Lung (tissue), 17 donors: ENCODE measurements at places on chromosomes 7 and 10. TPM values are rescaled to one million over a fixed set of nuclear protein-coding genes. Genes with fewer than 3 reads are reported as not detected.

HTR5A gene
- not detected for total RNA-seq

SPDYE16 gene
- not detected for total RNA-seq

PGAM2 gene
- total RNA-seq, result 0.85 TPM

TRIM73 gene
- 4.9 TPM for total RNA-seq

OLAH gene
- 4.6 TPM for total RNA-seq

DKK1 gene
- 9.2 TPM for total RNA-seq

BEND7 gene
- total RNA-seq, result 12.7 TPM

ZNF37A gene
- 29.0 TPM for total RNA-seq

ALOX5 gene
- total RNA-seq, result 21.5 TPM

CRTAC1 gene
- 55.1 TPM for total RNA-seq

DNA sequence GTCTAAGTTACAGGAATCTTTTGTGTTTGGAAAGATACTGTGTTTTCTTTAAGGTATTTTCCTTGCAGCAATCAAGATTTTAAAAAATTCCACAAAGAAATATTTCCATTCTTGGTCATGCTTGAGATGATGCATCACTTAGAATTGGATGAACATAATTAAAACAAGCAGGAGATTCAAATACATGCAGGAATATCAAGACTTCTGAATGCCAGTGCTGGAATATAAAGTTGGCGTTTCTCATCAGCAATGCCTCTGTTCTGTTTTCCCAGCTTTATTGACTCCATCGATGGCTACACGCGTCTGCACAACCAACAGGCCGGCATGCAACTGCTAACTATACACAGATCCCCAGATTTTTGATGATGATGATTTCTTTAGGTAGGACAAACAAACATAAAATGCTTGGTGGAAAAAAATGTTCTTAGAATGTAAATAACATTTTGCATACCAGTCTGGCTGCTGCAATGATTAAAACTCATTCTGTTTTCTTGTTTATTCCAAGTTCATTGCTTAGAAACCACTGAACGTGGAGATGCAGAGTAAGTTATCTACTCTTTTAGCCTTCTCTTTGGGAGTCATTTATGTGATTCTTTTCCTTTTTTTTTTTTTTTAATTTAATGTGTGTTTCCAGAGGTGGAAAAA is 91.3 kb upstream of the FAM171A1 start:
- DNase-seq, result peak; percentile 49

GRCh38 chr10:7400068-7400715 is 10.6 kb downstream of the SFMBT2 start:
- no peak for DNase-seq

DNA sequence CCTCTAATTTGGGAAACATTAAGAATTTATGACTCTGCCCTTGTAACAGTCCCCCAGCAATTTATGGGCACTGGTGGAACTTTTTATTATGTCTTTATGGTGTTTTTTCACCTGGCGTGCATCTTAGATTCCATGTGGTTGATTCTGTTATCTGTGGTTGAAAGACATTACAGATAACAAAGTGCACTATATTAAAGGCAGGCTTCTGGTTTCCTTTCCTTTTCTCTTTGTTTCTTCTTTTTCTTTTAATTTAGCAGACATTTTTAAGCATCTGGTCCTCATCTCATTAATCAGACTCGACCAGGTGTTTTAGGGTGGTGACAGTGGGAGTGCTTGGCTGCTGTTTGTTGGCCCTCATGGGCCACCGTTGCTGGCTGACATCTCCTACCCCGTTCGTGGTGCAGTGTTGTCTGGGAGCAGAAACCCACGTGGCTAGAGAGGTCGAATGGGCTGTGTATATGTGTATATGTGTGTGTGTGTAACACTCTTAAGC is 77.4 kb downstream of the LRMDA start:
- DNase-seq, result no peak

GRCh38 chr7:76512941-76513816 is 2.8 kb downstream of the UPK3B start:
- no peak for DNase-seq

GRCh38 chr7:27303026-27303425 is 60.4 kb downstream of the EVX1 start:
- peak; percentile 40 for DNase-seq

DNA sequence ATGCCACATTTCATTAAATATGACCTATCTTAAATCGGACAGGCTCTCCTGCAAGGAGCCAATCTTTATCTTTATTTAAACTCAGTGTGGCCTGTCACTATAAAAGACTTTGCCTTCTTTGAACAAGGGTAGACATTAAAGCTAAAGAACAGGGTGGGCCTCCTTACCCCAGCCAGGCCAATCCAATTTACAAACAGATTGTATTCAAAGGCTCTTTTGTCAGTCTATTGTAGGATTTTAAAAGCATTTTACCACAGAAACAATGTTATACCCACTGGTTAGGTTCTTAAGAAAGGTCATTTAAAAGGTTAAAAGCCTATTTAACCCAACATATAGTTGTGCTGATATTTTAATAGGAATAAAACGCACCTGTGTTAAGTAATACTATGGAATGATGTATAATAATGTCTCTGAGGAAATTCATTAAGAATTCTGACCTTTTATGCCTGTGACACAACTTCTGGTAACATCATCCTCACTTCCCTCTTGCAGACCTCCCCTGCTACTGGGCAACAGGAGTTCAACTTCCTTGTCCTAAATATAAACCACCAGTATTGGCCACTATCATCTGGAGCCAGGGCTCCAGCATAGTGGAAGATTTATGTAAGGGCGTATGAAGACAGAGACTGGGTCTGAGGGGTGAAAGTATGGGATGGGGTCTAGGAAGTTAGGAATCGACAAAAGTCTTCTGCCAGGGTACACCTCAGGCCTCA is 32.5 kb downstream of the MTERF1 start:
- DNase-seq, result no peak

DNA sequence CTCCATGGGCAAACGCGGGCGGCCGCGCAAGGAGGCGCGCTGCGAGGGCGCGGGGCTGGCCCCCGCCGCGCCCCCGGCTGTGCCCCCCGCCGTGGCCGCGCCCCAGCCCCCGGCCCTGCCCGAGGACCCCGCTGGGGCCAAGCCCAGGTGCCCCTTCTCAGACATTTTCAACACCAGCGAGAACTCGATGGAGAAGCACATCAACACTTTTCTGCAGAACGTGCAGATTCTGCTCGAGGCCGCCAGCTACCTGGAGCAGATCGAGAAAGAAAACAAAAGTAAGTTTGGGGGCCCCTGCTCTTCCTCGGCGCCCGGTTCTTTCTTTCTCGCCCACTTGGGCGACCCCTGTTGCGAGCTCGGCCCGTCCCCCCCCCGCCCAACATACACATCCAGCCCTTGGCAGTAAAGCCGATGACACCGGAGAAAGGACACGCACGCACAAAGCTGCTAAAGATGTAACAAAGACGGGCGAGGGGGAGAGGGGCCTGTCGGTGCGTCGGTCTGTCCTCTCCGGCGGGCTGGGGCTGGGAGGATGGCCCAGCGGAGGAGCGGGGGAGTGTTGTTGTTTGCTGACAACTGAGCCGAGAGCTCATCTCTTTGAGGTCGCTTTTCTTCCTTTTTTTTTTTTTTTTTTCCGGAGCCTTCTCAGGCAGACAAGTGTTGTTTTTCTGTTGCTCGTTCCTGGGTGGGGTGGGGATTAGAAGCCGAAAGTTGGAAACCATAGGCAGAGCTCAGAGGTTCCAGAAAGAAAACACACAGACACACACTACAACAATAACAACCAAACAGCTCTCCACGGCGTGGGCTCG is 604 bp downstream of the MXI1 start:
- DNase-seq, result peak; percentile 75

DNA sequence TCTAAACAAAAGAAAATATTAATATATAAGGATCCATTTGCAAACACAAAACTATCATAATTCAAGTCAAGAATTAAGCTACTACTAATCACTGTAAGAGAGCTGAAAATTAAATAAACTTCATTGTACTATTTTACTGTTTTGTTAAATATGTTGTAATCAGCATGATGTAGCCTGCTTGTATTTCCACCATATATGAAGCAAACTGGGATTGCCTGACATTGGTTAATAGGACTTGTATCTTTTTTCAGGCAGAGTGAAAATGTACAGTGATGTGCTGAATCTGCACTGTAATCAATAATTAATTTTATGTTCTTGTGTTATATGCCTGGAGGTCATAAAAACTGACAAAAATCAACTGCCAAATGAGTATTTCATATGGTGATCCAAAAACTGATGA is 25.4 kb downstream of the TRDMT1 start:
- DNase-seq, result no peak

DNA sequence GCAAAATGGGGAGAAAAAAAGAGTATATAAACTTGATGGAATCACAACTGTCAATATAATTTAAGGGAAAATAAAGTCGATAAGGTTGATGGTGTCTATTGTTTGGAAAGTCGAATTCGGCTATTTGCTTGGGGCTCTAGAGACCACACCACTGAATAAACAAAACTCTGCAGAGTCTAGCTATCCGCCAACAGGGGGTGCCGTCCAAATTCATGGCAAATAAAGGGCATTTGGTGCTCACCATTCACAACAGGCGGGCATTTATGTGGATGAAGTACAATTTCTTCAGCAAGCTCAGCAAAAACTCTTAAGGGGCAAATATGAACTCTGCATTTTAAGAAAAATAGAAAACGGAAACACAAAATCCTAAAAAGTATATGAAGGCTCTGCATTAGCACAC is 23.3 kb downstream of the CD36 start:
- no peak for DNase-seq

DNA sequence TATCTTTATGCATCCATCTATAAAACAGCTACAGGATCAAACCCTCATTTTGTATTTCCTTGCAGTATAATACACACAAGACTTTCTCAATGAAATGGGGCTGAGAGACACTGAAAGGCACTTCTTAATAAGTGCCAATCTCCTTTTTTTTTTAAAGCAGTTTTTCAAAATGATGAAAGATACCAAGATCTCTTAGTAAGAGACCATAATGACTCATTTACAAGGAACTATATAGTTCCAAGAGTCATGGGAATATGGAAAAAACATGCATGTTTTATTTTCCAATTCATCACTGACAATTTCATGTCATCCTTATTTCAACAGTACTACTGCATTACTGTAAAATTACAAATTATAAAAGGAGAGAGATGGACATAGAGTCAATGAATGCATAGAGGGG is 973.7 kb downstream of the GATA3 start:
- no peak for DNase-seq

GRCh38 chr10:65945061-65945460 is 980.8 kb upstream of the LRRTM3 start:
- no peak for DNase-seq

GRCh38 chr10:73964743-73965142 is 33.2 kb upstream of the VCL start:
- no peak for DNase-seq

GRCh38 chr7:101688183-101688831 is 59.2 kb upstream of the MYL10 start:
- DNase-seq, result peak; percentile 74

- peak; percentile 37 for DNase-seq
Measured at GRCh38 chr10:129219364-129219763, 247.7 kb upstream of the MGMT start.

DNA sequence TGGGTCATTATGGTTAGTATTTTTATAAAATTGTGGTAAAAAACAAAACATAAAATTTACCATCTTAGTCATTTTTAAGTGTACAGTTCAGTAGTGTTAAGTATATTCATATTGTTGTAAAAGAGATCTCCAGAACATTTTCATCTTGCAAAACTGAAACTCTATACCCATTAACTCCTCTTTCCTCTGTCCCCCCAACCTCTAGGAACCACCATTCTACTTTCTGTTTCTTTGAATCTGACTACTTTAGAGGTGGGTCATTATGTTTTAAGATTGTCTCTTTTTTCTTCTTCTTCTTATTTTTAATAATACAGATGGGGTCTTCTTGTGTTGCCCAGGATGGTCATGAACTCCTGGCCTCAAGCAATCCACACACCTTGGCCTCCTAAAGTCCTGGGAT is 84.1 kb downstream of the DOCK4 start:
- DNase-seq, result no peak

- peak; percentile 36 for DNase-seq
Measured at GRCh38 chr10:72087969-72088888, at the start of gene SPOCK2. SPOCK2 (minus strand) TSS chr10:72088551; CDS start chr10:72088328, 223 bp downstream.

- DNase-seq, result peak; percentile 55
Measured at GRCh38 chr7:106598663-106599342, 62.2 kb downstream of the CCDC71L start.

DNA sequence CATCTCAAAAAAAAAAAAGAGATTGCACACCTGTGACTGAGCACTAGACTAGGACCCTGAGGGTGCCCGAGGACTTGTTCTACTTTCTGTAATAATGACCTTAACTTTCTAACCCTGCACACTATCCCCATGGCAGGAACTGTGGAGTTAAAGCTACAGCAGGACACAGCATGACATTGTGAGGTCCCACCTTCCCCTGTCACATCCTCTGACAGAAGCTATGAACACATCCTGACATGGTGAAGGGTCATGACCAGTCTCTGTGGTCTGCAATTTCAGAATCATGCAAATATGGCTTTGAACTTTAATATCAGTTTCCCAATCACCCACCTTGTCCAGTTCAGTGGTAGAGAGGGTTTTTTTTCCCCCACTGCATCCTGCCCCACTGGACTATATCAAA is 18.5 kb upstream of the SAR1A start:
- DNase-seq, result no peak

DNA sequence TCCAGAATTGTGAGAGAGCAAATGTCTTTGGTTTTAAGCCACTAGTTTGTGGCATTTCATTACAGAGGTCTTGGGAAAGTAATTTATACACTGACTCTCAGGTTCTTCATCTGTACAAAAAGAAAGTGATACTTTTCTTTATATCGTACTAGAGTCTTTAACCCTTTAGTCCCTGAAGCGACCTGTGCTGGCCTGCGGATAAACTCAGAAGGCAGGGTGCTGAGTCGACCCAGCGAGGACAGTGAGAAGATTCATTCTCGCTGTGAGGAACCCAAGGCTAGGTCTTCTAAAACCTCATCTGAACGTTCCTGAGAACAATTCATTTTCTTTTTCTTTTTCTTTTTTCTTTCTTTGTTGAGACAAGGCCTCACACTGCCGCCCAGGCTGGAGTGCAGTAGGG is 514.2 kb upstream of the MGMT start:
- DNase-seq, result no peak

- DNase-seq, result peak; percentile 31
Measured at GRCh38 chr10:46556515-46557318, at the start of gene GPRIN2. GPRIN2 (minus strand) TSS chr10:46556658; CDS start chr10:46550736, 5,922 bp downstream.

DNA sequence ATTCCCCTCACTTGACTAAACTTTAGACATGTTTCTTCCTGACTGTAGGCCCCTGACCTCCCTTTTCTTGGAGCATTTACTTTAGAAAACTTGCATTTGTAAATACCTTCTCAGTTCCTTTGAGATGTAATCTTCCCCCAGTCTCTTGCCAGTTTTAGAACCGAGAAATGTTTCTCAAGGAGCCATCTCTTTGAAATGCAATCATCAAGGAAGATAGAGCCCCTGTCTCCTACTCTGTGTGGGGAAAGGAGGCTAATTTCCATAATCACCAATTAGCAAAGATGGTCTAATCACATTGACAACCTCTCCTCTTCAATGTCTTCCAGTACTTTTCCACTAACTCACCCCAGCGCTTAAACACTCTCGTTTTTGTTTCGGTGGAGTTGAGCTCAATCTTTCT is 70.0 kb upstream of the SMIM30 start:
- DNase-seq, result no peak

DNA sequence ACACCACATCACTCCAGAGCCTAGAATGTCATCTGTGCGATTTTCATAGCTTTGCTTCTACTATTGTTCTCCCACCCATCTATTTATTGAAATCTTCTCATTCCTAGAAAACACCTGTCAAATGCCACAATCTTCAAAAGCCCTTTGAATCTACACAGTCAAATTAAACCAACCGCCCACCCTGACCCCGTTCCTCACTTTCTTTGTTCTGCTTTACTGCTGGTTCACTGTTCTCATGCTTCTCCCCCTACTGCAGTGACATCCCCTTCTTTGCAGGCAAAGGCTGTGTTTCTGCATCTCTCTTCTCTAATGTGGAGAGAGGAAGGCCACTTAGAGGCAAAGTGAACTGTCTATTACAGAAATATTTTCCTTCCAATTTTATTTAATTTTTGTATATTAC is 152.4 kb upstream of the NEBL start:
- DNase-seq, result no peak
